ENCODE measurements at places on chromosomes 12 and 14. TPM values are rescaled to one million over a fixed set of nuclear protein-coding genes. Genes with fewer than 3 reads are reported as not detected.

- no peak for DNase-seq
Measured at GRCh38 chr12:51784688-51785087, 63.8 kb downstream of the FIGNL2 start.

The TMTC2 gene
- total RNA-seq, result 15.4 TPM

GRCh38 chr12:118581371-118581770 is 205.0 kb downstream of the SUDS3 start:
- no peak for DNase-seq

The AQP2 gene
- 0.29 TPM for total RNA-seq

GRCh38 chr14:52380294-52380693 is 66.2 kb downstream of the PTGER2 start:
- no peak for DNase-seq

GRCh38 chr12:39344926-39345325 is 98.0 kb downstream of the KIF21A start:
- no peak for DNase-seq

- no peak for DNase-seq
Measured at GRCh38 chr12:42291680-42292079, 34.2 kb downstream of the ZCRB1 start.

The DEGS2 gene
- 0.73 TPM for total RNA-seq

The SPPL3 gene
- total RNA-seq, result 70.2 TPM

- DNase-seq, result no peak
Measured at GRCh38 chr12:124929649-124930419, 15.4 kb upstream of the UBC start.

GRCh38 chr12:124878795-124879516 is 15.3 kb upstream of the SCARB1 start:
- no peak for DNase-seq

The NGB gene
- total RNA-seq, result not detected

GRCh38 chr14:36773136-36773540 is 111.5 kb downstream of the PAX9 start:
- DNase-seq, result no peak

The LTBR gene
- 18.3 TPM for total RNA-seq

- DNase-seq, result no peak
Measured at GRCh38 chr12:100859063-100859627, 64.6 kb downstream of the ANO4 start.

GRCh38 chr12:58346032-58346632 is 404.8 kb downstream of the ATP23 start:
- no peak for DNase-seq

The RNASE7 gene
- not detected for total RNA-seq

DNA sequence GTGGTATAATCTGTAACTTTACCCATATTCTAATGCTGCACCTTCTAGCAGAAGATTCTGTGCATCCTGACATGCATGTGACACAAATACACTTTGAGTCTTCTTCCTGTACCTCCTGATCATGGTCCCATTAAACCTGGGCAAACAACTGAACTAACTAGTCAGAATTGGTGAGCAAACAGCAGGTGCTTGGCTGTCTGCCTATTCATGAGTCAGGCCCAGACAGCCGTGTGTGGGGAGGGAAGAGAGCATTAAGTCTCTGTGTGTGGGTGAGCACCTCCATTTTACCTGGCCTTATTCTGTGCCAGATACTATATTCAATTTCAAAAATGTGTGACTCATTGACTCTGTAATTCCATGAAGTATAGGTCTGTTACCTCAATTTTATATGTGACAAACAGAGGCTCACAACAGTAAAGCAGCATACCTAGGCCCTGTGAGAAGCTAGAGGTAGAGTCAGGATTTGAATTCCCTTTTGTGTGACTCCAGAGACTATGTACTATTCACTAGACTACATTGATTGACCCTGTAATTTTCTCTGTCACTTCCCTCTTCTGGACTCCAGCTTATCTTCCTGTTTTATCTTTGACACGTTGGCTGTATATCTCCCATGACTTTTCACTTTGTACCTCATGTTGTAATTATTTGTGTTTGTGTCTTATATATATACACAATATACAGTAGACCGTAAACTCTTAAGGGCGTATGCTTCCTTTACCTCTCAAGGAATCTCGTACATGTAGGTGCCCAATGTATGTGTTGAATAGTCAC is 32.2 kb downstream of the SUSD6 start:
- DNase-seq, result no peak

The ADAM21 gene
- 0.12 TPM for total RNA-seq

The USP44 gene
- total RNA-seq, result 13.3 TPM

DNA sequence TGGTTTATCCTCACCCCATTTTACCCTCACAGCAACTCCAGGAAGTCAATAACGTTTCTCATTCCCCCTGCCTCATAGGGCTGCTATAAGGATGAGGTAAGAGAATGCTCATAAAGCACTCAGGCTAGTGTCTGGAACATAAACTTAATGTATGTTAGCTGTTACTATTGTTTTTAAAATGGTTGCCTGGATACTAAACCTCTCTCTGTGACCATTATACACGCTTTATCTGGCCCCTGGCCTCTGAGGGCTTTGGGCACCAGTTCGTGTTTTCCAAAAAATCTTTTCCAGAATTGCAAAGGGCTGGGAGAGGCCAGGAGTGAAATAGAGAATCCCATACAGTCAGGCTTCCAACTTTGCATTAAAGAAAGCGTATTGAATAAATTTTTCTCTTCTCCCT is 113.9 kb downstream of the KTN1 start:
- no peak for DNase-seq

GRCh38 chr12:51847643-51848325 is 734 bp downstream of the FIGNL2 start:
- DNase-seq, result peak; percentile 52

- DNase-seq, result no peak
Measured at GRCh38 chr12:107684990-107685359, 624 bp upstream of the PWP1 start.

DNA sequence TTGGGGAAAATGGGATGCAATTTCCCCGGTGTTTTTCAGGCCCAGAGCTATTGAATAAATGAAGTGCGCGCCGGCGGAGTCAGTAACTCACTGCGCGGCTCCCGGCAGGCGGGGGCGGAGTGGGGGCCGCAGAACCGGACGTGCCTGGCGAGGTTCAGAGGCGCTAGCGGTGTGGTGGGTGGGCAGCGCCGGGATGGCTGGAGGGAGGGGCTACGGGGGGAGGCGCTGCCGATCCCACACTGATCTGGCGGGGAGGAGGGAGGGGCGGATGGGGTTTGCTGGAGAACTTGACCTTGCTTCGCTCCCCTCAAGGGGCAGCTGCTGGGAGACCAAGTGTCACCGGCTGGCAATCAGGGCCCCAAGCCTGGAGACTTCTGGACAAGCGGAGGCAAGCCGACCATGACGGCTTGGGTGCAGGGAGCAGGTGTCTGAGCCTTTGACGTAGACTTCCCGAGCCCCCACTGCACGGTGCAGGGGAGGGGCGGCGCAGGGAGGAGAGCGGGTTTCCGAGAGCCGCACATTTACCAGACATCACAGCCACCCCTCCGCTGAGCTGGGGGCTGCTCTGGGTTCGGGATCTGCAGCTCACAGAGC is 174.1 kb upstream of the RTL1 start:
- DNase-seq, result no peak

GRCh38 chr12:122126342-122126635 is 47.7 kb downstream of the IL31 start:
- DNase-seq, result no peak

The OR6C3 gene
- total RNA-seq, result not detected

- DNase-seq, result no peak
Measured at GRCh38 chr12:29322157-29322556, 58.8 kb downstream of the ERGIC2 start.

The CMTM5 gene
- total RNA-seq, result not detected

DNA sequence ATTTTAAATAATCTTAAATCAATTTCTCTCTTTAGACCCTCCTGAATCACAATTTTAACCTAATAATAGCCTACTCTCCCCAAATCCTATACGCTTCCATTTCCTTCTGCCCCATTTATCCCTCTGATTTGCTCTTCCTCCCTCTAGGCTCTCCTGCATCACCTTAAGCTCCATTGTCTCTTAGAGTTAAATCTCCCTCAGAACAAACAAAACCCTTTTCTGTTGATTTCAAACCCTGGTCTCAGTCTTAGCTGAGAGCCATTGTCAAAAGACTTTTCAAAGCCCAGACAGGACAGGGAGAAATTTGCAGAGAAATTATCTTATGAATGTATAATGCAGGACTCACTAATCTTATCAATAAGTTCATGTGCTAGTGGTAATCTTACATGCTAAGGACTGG is 106.1 kb downstream of the C12orf75 start:
- no peak for DNase-seq

DNA sequence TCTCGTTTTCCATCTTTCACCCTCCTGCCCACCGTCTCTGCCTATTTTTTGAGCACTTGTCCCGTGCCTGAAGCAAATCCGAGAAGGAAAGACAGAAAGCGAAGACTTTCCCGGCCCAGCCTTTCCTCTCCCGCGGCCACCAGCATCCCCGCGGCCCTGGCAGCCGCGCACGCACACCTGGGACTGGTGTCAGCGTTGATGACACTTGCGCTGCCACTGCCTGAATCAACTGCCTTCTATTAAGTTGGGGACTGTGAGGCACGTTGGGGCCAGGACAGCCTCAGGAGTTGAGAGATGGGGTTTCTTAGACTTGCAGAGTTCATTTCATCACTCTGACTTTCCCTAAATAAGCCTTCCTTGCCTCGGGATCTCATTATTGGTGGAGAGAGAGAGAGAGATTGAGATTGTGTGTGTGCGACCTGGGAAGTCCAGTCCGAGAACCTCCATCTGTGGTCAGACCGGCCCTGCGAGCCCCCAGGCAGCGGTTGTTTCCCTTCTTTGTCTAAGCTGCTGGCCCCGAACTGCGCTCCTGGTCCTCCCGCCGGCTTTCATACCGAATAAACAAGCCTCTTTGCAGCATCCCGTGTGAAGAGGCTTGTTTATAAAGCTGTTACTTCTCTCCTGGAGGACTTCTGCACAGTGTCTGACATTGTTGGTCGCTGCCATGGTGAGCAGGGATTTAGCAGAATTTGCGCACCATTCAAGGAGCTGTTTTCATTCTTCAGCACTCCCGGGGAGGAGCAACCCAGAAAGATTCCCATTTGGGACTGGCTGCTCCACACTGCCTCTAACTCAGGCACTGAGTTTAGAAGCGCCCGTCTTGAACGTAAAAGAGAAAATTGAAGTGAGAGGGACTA is 1.5 kb downstream of the PDZRN4 start:
- DNase-seq, result no peak

DNA sequence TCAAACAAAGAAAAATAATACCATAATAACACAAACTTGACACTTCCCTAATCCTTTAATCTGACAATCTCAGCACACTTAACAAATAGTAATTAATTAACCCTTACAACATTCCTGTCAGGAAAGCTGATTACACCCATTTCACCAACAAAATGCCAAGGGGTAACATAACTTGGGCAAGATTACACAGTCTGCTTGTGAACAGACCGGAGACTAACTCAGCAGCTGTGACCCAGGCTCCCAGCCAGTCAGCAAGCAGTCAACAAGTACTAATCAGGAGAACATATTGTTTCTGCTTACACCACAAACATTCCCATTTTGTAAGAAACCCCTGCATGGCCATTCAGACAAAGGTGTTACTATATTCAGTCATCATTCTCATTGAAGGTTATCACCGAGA is 592.5 kb upstream of the FLRT2 start:
- no peak for DNase-seq

The SERPINA3 gene
- 8.0 TPM for total RNA-seq

The SLC25A47 gene
- total RNA-seq, result not detected

The KLRF1 gene
- total RNA-seq, result not detected

- DNase-seq, result no peak
Measured at GRCh38 chr12:480831-481816, 21.4 kb downstream of the B4GALNT3 start.

GRCh38 chr14:35365130-35366055 is 39.2 kb downstream of the NFKBIA start:
- DNase-seq, result no peak

The LRTM2 gene
- total RNA-seq, result 0.48 TPM

The MYO1H gene
- total RNA-seq, result 0.51 TPM

- no peak for DNase-seq
Measured at GRCh38 chr12:11822081-11822834, 172.8 kb downstream of the ETV6 start.

DNA sequence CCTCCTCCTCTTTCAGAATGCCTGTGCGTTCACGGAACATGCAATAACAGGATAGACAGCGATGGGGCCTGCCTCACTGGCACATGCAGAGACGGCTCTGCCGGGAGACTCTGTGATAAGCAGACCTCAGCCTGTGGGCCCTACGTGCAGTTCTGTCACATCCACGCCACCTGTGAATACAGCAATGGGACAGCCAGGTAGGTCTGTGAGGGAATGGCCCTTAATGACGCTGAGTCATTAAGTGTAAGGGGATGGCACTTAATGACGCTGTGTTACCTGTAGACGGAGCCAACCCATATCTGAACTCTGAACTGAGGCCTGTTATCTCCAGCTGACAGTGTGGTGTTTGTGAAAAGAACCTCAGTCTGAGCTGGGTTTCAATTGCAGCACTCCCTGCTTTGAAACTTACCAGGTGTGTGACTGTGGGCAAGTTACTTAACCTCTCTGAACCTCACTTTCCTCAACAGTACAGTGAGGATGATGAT is 86.9 kb downstream of the STAB2 start:
- DNase-seq, result no peak

The TMCC3 gene
- 15.9 TPM for total RNA-seq

DNA sequence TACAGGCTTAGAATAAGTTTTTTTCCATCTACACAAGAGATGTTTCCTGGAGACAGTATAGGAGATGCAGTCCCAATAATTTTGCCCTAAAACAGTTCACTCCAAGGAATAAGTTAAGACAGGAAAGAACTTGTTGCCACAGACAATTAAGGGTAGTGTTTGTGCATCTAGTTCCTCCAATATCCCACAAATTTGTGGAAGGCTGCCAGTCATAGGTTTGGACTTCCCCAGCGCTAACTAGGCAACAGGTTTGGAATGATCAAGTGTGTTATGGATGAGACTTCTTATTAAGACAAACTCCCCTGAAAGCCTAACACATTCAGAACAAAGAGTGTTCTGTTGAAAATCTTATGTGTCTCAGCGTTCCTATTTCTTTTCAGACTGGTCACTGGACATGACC is 611.0 kb downstream of the CCER1 start:
- no peak for DNase-seq

DNA sequence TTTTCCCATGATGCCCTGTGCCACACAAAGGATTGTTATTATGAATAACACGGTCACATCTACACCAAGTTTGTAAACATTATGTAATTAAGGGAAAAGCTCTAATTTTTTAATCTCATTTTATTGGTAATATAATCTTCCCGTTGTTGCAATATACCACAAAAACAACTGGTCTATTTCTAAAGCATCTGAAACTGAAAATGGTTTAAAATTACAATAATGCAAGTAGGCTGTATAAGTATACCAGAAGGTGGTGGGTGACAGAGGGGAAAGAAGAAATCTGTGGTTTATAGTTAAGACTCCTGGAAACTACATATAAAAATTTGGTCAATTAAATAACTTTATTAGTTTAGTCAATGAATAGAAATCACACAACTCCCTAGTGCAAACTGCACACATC is 5.2 kb downstream of the DDHD1 start:
- DNase-seq, result no peak

The IL31 gene
- not detected for total RNA-seq

DNA sequence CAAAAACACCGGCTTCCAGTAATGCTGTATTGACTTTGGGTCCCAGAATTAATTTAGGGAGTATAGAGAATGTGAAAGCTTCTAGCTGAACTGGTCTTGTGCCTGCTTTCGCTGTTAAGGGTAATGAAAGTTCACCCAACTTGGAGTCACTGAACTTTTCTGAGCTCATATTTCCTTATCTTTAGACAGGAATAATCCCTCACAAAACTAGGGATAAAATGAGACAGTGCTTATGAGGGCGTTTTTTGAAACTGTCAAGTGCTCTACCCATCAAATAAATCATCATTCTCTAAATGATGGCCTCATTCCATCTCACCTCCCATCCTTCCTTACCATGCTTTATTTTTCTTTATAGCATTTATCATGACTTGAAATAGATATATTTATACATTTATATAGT is 74.7 kb downstream of the RFX4 start:
- DNase-seq, result no peak

Measured in progenitor cell of endocrine pancreas (in vitro differentiated cells).